Activated effector memory CD4-positive, alpha-beta T cell treated with anti-CD3 and anti-CD28 coated beads, Interleukin-2, amount 50 U/mL, for 16 hours (primary cell): ENCODE measurements at places on chromosomes 7 and 10.

DNA sequence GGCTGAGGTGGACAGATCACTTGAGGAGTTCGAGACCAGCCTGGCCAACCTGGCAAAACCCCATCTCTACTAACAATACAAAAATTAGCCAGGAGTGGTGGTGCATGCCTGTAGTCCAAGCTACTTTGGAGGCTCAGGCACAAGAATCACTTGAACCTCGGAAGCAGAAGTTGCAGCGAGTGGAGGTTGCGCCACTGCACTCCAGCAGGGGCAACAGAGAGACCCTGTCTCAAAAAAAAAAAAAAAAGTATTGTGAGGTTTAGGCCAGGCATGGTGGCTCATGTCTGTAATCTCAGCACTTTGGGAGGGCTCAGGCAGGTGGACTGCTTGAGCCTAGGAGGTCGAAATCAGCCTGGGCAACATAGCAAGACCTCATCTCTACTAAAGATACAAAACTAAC lies 16.0 kb downstream of the TET1 start:
- DNase-seq: no peak

DNA sequence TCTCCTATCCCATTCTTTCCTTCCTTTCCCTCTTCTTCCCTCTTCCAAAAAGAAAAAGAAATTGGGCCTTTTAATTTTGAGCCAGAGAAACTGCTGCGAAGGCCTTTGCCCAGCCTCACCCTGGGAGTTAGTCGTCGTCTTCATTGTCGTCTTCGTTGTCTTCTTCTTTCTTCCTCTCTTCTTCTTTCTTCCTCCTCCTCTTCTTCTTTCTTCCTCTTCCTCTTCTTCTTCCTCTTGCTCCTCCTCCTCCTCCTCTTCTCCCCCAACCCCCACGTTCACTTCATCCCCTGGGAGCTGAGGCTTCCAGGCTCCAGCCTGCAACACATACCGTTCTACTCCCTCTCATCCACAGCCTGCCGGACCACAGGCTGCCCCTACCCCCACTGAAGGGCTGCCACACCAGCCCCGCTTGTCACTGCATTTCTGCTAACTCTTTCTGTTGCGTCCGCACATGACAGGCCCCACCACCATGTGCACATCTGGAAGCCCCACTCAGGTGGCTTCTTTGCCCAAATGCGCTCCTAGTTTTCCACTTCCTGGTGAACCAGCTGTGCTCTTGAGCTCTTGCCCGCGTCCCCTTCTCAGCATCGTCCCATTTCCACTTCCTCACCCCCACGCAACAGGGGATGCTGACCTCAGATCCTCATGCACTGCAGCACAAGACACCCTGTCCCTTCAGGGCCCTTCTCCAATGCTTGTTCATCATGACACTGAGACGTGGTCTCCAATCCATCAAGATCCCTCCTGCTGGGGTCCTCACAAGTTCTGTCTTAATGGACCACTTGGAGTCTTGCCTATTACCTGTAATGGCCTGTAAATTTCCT lies 94.9 kb upstream of the SH2B2 start:
- DNase-seq: no peak

- DNase-seq: no peak
These were observed 129.2 kb upstream of the CDCA7L start for GRCh38 chr7:22074897-22075296.

DNA sequence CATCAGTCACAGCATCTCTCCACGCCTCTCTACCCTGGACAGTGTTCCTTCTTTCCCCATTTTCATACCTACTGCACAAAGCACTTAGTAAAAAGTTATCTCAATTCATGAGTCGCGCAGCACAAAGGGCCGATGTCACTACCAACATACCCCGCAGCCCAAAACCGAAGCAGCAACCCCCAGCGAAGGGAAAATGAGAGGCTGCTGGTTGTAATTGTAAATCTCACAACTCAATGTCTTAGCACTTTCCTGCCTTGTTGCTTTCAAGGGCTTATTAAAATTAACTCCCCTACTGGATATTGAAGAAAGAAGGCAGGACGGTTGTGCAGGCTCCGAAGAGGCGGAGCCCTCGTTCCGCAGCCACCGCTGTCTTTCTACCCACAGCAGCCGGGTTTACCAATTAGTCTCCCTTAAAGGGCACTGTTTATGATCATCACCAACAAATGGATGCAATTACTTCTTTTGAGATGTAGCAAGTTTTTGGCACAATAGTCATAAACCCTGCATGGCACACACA lies 6.5 kb downstream of the DIP2C start:
- no peak for DNase-seq

DNA sequence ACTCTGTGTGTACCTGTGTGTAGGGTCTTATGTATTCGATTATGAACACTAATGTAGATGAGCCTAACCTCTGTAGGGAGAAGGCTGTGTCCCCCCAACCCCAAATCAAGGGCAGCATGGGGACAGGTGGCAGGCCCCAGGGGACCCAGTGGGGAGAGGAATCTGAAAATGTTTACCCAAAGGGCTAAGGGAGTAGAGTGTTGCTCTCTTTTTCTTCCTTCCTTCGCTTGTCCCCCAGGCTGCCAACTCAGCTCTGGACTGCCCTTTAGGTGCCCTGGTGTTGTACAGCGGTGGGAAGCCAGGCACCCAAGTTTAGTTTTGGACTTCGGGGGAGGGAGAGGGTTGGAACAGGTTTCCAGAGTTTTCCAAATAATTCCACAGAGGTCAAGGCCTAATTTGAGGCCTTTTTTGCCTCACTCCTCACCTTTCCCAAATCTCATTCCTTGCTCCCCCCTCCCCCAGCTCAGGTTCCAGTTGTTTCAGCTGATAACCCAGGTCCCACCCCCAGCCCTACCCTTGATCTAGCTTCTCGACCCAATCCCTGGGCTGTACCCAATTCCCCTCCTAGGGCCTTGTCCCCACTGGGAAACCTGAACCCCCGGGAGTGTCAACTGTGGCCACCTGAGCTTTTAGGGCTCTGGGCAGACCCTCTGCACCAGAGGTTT lies 9.1 kb upstream of the PAX2 start:
- no peak for DNase-seq

DNA sequence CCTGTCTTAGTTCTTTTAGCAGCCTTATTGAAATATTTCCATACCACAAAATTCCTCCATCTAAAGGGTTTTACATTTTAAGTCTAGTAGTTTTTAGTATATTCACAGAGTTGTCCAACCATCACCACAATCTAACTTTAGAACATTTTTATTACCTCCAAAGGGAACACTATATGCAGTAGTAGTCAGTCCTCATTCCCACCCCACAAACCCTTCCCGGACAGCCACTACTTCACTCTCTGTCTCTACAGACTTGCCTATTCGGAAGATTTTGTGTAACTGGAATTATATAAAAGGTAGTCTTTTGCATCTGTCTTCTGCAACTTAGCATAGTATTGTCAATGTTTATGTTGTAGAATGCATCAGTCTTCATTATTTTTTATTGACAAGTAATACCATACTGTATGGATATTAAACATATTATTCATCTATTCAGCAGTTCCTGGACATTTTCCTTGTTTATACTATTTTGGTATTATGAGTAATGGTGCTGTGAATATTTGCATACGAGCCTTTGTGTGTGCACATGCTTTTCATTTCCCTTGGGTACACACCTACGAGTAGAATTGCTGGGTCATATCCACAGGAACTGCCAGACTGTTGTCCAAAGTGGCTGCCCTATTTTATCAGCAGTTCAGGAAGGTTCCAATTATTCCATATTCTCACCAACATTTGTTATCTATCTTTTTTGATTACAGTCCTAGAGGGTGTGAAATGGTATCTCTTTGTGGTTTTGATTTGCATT lies 60.9 kb upstream of the LANCL2 start:
- DNase-seq: no peak

GRCh38 chr7:51236470-51237132 lies 80.0 kb downstream of the COBL start:
- no peak for DNase-seq

DNA sequence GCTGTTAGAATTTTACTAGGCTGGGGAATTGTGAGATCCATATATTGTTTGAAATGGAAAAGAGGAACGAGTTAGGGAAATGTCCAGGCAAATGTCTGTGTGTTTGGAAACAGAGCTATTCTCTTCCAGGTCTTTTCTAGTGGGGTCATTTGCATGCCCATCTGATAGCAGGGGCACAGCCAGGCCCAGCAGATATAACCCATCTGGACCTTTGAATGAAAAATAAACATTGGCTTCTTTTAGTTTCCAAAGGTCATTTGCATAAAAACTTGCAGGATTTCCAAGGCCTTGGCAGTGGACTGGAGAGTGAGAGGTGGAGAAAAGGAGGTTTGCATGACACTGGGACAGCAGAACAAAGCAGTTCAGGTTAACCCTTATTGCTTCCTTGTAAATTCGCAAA lies 188.0 kb upstream of the GPR26 start:
- DNase-seq: no peak

- peak; percentile 21 for DNase-seq
These were observed 19.0 kb downstream of the ADCY1 start for GRCh38 chr7:45593121-45593541.

DNA sequence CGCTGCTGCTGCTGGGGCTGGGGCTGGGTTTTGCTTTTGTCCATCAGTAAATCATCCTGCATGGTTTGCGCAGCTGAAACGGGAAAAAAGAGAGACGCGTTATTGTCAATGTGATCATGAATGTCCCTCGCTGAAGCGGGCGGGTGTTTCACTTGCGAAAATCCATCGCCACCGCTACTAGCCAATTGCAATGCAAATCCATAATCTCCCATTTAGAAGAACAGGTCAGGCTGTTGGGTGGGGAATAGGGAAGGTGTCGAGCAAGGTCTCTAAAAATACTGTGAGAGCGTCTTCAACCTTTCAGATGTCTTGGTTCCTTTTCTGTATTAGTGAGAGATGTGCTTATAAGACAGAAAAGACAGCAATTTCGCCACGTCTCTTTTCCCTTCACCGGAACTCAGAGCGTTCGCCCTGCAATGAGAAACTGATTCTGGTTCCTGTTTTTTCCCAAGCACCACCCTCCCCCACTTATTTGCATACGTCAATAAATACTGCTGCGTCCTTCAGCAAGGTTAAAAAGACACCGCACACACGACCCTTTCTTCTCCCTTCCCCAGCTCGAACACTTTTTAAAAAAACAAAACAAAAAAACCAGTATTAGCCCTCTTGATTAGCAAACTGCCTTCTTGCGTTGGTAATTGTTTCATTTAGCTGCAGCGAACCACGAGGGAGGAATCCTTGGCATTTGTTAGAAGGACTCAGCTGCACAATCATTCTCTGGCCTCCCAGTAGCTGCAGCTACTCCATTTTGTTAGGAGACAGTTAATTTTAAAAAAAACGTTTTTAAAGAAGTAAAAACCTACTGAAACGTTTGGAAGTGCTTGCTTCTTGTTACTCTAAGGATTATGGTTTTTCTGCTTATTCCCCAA lies 50.4 kb downstream of the CPEB3 start:
- peak; percentile 65 for DNase-seq

DNA sequence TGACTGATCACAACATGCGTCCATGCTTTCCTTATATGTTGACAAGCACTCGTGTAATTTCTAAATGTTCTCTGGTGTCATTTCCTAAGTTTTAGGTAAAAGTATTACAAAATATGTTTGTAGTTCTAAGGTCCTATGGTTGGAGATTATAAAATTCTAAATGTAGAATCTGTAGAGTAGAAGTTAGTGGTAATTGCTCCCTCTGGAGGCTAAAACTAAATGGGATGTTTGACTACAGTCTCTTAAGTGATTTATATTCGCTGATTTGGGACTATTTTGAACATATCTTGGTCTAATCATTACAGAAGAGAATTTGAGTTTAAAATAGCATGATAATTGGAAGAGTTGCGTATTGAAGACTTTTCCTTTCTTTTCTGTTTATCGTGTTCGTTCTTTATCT lies 74.1 kb downstream of the ZMYND11 start:
- no peak for DNase-seq

DNA sequence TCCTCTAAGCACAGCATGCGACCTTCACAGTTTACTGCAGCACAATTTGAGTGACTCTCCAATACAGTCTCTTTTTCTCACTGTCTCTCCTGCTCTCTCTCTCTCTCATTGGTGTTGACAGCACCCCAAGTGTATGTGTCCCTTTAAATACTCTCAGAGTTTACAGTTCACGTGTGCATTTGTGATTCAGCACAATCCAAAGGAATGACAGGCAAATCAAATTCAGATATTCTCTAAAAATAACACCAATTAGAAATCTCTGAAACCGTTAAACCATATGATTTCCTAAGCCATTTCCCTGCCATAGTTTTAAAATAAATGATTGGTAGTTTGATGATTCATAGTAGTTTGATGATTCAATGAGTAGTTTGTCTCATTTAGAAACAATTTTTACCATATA lies 104.0 kb upstream of the GAD2 start:
- no peak for DNase-seq

DNA sequence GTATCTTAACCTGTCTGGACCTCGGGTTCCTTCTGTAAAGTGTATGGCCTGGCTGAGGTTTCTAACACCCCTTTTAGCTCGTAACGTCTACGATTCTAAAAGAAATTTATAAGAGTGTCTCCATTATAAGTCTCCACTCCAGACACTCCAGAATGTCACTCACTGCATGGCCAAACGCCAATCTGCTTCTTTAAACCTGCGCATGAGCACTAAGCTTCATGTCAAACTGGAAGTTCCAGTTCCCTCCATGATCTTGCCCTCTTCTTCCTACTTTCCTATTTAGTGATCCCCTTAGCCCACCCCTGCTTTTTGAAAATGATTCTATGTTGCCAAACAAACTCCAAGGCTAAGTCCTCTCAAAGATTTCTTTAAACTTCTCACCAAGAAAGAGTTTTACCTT lies 241.4 kb upstream of the NPVF start:
- no peak for DNase-seq

GRCh38 chr7:113548137-113548536 lies 370.7 kb downstream of the PPP1R3A start:
- DNase-seq: no peak

GRCh38 chr7:156776527-156776926 lies 116.5 kb downstream of the LMBR1 start:
- no peak for DNase-seq

GRCh38 chr7:142801601-142802295 lies 31.0 kb downstream of the PRSS2 start:
- DNase-seq: no peak

- DNase-seq: no peak
These were observed 81.4 kb upstream of the ADAM12 start for GRCh38 chr10:126469692-126470091.
